ENCODE measurements at places on chromosomes 12 and 14.
A peak's percentile ranks its signal among the peaks of the same experiment; 100 is the strongest.

DNA sequence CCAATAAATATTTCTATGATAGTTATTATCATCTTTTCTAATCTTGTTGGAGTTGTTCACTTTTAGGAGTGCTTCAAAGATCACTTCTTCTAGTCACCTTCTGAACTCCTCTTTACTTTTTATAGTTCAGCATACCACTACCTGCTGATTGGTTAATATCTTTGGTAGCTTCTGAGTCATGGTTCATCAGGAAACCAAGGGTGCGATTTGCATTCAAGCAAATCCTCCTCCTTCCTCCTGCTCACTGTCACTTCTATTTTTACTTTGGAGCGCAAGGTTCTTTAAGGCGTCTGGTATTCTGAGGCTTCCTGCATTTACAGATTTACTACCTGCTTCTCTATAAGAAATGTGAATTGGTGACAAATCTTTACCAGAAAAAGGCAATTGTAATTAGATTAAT lies 24.0 kb downstream of the SYT1 start:
- no peak for DNase-seq

DNA sequence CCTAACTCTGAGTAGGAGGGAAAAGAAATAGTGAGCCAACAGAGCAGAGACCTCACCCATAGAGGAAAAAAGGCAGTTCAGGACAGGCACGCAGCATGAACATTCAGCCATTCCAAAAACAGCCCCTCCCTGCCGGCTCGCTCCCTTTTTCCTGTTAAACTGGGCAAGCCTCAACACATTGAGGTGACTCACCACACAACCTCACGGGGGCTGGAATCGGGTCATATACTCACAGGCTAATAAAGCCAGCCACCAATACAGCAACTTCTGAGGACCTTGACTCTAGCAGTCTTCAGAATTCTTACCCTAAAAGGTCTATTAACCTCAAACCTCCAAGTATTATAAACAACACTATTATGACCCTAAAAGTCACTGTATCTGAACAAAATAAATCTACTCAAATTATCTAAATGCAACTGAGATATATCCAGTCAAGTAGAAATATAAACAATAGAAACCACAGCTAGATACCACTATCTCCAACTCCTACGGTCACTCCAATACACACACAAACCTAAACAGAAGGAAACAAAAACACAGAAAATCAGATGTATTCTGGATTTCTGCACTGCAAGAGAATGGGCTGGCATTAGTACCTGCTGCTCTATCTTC lies 6.3 kb downstream of the YBX3 start:
- DNase-seq, result no peak

DNA sequence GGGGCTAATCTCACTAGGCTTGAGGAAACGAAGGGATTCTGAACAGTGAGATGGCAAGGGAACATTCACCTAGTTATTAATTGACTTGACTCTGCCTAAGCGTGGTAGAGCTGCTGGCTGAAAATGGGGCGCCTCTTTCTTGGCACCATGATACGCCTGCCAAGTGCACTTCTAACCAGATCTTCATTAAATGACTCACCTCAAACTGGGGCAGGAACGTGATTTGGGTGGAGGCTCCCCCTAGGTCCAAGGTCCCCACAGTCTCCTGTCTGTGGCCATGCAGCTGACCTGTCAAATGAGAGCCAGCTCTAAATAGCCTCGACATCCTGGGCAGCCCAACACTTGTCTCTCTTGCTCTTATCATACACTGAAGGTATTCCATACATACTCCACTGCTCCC lies 26.0 kb downstream of the COQ6 start:
- no peak for DNase-seq

- DNase-seq, result no peak
Measured at GRCh38 chr14:76257111-76257803, 105.5 kb downstream of the GPATCH2L start.

DNA sequence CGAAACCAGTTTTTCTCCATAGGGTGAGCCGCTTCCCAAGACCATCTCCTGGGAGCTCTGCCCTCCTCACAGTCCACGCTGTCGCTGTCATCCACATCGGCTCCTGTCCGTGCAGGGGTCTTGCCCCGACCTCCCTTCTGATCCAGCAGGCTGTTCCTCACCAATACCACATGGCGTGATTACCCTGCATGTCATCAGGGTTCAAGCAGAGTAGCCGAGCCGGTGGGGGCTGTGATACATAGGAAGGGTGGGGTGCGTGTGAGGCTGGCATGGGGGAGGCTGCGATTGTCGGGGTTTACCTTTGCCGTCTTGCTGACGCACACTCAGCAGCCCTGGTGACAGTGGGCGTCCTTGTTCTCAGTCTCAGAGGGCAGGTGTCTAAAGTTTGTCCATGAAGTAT lies 17.0 kb downstream of the TEDC1 start:
- no peak for DNase-seq

- no peak for DNase-seq
Measured at GRCh38 chr12:16229676-16230075, 47.8 kb downstream of the SLC15A5 start.

DNA sequence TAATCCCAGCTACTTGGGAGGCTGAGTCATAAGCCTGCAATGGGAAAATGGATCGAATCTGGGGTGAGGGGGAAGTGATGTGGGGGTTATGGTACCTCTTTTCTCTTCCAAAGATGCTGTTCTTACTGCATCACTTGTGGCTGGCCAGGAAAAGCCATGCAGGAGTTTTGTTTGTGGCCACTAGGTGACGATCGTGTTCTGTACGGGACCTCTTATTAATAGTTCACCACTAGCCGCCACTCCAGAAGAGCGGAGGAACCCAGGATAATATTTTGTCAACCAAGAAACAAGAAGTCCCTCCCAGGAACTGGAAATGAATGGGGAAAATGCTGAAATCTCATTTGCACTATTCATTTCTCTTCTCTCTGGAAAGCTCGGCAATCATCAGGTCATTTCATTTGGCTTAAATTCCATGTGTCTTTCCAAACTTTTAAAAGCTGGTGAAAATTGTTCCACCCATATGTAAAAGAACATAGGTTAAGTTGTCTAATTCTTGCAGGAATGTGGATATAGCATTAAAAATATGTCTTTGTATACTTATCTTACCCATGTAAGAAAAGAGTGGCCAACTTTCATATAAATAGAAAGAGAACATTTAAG lies 8.9 kb downstream of the GPR65 start:
- peak; percentile 47 for DNase-seq

DNA sequence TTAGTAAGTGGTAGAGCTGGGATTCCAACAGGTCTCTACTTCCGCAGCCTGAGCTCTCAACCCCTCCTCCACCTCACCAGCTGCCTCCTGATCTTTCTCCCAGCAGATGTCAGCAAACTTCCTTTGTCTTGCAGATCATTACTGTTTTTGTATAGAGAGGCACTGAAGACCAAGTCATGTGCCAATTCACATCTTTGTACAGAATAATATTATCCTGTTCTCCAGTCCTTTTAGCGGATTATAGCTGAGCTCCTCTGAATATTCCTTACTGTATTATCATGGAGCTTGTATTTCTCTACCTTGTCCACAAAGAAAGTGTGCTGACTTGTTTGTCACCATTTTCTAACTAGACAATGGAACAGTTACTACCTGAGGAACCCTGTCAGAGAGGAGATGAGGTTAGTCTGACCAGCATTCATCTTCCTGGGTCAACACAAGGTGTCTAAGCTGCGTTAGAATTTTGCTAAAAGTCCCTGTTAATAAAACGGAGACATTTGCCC lies 142.3 kb upstream of the ARHGAP5 start:
- DNase-seq, result peak; percentile 26

DNA sequence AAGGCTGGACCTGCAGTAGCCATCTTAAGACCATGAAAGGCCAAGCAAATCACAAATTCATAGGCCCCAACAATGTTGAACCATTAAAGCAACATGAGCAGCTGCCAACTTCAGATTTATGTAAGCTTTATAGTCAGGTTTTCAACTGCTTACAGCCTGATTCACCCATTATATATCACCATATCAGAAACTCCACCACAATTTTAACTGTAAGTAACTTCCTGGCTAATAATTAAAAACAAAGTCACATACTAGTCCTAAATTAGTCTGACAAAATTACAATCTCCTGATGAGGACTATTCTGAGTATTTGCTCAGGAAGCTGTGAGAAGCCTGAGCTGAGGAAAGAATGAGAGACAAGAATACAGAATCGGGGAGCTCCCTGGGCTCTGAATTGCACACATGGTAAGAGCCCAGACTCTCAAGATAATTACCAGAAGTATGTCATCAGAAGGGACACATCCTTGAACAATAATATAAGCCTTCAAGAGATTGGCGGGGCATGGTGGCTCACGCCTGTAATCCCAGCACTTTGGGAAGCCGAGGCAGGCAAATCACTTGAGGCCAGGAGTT lies 55.1 kb downstream of the NUMB start:
- no peak for DNase-seq

DNA sequence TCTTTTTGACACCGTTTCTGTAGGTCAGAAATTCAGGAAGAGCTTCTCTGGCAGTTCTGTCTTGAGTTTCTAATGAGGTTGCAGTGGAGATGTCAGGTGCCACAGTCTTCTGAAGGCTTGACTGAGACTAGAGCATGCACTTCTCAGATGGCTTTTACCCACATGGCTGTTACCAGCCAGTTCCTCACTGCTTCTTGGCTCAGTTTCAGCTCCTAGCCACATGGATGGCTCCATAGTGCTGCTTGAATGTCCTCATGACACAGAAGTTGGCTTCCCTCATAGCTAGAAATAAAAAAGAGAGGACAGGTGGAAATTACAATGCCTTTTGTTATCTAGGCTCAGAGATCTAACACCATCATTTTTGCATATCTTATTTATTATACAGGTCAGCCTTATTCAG lies 38.1 kb upstream of the SLC2A13 start:
- no peak for DNase-seq

DNA sequence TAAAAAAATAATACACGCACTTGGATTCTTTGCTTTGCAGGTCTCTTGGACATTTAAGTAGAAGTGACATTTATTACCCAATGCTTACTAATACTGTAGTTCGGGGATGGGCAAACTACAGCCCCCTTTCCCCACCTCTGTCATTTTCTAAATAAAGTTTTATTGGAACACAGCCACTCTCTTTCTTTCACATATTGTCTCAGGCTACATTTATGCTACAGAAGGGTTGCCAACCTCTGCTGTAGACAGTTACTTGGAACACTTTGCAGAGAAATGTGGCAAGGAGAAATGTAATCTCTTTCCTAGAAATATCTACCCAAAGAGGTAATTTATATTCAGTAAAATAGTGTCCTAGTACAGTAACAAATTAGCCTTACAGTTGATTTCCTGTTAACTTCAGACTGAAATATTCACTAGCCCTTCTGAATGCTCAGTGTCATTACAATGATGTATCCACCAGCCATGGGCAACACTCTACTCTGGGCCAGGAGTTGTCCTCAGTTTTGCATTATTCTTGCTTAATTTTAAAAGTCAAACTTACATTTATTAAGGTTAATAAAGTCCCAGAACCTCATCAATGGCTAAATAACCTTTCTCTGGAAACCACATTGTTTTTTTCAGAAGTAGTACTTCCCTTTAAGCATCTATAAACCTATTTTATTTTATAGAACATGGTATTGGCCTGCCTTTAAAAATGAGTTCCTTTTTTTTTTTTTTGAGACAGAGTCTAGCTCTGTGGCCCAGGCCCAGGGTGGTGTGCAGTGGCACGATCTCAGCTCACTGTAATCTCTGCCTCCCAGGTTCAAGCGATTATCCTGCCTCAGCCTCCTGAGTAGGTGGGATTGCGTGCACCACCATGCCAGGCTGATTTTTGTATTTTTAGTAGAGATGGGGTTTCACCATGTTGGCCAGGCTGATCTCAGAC lies 269.6 kb upstream of the AMIGO2 start:
- no peak for DNase-seq

- DNase-seq, result no peak
Measured at GRCh38 chr12:28777603-28778365, 371.3 kb upstream of the FAR2 start.

DNA sequence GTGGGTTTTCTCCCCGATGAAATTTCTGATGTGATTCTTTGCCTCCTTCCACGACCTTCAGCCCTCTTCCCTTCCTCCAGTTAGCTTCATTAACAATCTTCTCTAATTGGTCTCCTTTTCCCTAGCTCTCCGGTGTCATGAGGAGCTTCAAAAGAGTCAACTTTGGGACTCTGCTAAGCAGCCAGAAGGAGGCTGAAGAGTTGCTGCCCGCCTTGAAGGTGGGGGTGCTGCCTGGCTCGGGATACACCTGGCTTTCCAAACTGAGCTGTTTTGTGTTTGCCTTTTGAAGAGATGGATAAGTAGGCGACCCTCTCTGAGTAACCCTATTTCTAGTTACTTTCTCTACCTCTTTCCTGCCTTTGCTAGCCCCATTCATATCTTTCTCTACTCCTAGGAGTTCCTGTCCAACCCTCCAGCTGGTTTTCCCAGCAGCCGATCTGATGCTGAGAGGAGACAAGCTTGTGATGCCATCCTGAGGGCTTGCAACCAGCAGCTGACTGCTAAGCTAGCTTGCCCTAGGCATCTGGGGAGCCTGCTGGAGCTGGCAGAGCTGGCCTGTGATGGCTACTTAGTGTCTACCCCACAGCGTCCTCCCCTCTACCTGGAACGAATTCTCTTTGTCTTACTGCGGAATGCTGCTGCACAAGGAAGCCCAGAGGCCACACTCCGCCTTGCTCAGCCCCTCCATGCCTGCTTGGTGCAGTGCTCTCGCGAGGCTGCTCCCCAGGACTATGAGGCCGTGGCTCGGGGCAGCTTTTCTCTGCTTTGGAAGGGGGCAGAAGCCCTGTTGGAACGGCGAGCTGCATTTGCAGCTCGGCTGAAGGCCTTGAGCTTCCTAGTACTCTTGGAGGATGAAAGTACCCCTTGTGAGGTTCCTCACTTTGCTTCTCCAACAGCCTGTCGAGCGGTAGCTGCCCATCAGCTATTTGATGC lies 797 bp downstream of the ESPL1 start:
- DNase-seq, result no peak

- no peak for DNase-seq
Measured at GRCh38 chr12:93198086-93198485, 179.6 kb upstream of the NUDT4 start.

- DNase-seq, result no peak
Measured at GRCh38 chr12:116314477-116314876, 37.0 kb upstream of the MED13L start.

- DNase-seq, result no peak
Measured at GRCh38 chr14:34403646-34404045, 58.4 kb downstream of the SPTSSA start.

GRCh38 chr12:17110316-17110715 lies 504.4 kb upstream of the LMO3 start:
- DNase-seq, result no peak

DNA sequence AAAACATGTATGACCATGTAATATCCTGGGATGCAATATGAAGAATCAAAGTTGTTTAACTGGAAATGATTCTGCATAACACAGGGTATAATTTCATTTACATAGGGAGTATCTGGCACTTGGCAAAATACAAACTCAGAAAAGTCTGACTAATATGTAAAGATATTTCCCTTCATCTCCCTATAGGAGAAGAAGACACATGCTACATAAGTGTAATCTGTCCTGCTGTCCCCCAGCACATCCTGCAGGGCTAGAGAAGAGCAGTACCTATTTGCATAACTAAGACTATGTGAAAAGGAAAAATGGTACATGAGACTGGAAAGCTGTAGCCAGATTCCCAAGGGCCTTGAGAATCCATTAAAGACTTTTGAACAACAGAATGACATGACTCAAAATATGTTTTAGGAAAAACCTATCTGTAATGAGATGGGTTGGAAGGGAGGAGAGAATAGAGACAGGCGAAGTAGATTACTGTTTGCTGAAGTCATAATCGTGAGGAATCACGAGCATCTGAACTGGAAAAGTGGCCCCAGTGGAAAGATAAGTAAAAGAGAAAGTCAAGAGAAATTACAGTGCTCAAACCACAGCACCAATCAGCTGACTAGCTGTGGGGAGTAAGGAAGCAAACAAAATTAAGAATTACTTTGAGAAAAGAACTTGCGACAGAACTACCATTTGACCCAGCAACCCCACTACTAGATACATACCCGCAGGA lies 155.1 kb upstream of the HMGA2 start:
- no peak for DNase-seq
